ENCODE measurements at places on chromosomes 11 and 22.

GRCh38 chr22:48722661-48723060 lies 1105.0 kb downstream of the BRD1 start:
- no peak for DNase-seq

DNA sequence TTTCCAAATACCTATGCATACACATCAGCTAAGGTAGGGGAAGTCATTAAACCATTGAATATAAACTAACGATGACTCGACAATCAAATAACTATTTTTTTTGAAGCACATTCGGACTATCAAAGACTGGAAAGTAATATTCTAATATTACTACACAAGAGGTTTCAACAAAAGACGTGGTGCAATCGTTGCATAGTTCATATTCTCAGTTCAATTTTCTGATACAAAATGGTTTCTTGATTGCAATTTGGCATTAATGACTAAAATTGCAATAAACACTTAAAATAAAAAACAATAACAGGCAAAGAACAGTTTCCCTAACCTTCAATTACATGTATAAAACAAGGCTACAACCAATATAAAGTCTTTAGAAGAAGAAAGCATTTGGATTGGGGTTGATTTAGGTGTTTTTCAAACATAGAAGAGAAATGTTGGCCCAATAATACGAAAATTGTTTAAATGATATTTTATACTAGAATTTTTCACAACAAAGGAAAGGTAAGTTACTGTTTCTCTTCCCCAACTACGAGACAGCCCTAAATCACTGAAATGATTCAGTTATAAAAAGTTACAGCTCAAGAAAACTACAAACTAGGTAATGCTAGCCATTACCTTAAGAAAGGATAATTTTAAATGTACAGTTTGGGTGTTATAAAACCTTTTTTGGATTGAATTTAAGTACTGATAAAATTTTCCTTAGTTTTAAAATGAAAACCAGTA lies 17.6 kb downstream of the BLID start:
- no peak for DNase-seq

GRCh38 chr11:44944181-44944852 lies 6.4 kb downstream of the TP53I11 start:
- no peak for DNase-seq

GRCh38 chr11:80925321-80925720 lies 1484.5 kb upstream of the TENM4 start:
- DNase-seq = no peak

DNA sequence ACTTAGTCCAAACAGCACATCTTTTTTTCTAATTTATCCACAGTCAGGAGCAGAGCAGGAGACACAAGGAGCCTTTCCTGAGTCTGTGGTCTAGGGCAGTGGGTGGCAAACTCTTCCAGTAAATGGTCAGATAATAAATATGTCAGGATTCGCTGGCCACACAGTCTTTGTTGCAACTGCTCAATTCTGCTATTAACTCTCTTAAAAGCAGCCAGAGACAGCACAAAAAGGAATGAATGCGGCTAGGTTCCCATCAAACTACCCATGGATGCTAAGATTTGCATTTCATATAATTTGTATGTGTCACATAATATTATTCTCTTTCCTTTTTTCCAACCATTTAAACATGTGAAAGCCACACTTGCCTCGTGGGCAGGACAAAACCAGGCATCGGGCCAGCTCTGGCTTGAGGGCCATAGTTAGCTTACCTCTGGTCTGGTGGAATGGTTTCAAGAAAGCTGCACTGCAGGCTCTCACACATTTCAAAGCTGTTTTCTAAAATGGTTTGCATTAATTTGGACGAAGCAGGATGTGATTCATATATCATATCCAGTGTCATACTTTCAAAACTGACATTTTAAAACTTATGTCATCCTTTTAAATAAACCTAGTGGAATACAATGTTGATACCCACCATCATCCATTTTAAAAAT lies 64.7 kb upstream of the CD5 start:
- DNase-seq = no peak

DNA sequence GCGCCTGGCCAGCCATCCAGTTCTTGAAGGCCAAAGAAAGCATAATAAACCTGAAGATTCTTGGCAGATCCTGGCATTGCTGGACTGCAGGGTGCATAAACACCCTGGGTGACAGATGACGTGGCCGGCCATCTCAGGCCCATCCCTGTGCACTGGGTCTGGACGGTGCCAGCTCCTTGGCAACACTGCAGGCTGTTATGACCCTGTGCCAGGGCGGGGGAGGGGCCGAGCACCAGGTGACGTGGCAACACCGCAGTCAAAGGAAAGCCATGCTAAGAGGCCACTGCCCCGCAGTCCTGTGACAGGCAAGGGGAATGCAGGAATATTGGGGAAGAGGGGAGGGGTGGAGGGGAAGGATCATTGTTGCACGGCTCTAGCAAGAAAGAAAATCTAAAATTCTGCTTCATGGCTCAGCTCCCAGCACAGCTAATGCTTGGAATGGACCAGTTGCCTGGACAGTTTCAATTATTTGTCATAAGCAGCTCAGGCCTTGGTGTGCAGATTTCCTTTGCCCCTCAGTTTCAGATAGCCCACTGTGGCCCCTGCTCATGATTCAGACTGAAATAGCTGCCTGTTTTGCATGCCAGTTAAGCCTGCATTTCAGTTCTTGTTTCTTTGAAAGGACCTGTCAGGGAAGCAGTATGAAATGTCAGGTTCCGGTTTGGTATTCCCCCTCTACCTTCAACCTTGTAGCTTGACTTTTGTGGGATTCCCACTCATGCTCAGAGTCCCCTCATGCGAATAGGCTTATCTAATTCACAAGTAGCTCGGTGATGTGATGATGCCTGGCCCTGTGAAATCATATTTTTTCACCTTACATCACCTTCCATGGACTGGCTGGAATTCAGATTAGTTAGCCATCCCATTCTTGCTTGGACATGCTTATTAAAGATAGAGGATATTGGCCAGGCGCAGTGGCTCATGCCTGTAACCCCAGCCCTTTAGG lies 29.7 kb upstream of the DDX6 start:
- no peak for DNase-seq

DNA sequence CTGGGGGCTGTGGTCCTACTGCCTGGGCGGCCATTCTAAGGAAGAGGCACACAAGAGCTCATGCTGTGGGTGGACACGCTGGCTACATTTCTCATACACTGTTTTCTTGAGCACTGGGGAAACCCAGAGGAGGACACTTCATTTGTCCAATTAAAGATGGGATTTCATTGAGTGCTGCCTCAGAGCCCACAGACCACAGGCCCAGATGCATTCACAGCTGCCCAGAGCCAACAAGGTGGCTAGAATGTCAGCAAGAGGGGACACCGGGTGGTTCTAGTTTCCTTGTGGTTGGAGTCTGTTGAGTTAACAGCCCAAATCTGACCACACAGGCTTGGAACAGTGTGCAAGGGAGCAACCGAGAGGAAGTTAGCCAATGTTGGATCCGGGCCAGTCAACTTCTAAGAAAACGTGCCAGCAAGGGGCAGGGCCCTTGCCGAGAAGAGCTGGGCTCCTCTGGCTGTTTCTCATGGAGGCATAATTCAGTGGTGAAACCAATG lies 35.0 kb upstream of the SORL1 start:
- DNase-seq = peak; percentile 100

DNA sequence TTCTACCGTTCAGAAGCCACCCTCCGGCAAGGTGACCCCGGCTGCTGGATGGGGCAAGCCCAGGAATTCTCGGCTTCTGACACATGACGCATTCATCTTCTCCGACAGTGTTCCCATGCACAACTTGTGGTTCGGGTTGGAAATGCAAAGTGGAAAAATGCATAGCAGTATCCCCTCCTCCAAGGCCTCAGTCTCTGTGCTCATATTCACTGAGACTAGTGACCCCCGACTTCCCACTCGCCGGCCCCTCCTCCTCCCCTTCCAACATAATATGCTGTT lies 70.0 kb upstream of the NTM start:
- DNase-seq = no peak

GRCh38 chr11:126328001-126328390 lies 24.1 kb downstream of the DCPS start:
- no peak for DNase-seq

- no peak for DNase-seq
Measured at GRCh38 chr22:27210111-27210730, 552.8 kb downstream of the MIAT start.

GRCh38 chr11:78425399-78426070 lies 7.9 kb upstream of the GAB2 start:
- no peak for DNase-seq

DNA sequence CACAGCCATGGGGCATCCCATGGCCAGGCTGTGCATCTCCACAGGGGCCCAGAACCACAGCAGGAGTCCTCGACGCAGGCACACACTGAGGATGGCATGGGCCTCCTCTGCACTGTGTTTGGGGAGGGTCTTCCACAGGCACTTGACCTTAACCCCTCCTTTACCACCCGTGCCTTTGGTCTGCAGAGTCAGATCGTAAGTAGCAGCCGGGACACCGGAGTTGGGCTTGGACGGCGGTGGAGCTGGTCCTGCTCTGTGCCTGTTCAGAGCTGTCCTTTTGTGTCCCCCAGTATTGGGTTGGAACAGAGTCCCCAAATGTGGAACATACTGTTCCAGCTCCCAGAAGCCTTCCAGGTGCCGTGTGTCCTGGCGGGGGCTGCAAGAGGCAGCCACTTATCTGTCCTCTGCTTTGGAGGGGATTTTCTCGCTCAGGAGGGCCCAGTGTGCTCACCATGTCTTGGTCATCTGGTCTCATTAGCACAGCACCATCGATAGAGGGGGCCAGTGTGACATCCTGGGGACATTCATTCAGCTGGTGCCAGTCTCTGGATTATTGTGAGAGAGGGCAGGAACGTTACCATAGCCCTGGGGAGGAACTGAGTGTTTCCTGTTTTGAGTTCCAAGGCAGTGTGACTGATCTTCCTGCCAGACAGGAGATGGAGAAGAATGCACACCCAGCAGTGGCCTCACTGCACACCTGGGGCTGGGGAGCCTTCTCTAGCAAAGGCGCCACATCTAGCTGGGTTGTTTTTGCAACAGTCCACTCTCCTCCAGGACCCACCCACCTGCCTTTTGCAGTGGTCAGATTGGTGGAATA lies 12.4 kb downstream of the CRELD2 start:
- peak; percentile 91 for DNase-seq

DNA sequence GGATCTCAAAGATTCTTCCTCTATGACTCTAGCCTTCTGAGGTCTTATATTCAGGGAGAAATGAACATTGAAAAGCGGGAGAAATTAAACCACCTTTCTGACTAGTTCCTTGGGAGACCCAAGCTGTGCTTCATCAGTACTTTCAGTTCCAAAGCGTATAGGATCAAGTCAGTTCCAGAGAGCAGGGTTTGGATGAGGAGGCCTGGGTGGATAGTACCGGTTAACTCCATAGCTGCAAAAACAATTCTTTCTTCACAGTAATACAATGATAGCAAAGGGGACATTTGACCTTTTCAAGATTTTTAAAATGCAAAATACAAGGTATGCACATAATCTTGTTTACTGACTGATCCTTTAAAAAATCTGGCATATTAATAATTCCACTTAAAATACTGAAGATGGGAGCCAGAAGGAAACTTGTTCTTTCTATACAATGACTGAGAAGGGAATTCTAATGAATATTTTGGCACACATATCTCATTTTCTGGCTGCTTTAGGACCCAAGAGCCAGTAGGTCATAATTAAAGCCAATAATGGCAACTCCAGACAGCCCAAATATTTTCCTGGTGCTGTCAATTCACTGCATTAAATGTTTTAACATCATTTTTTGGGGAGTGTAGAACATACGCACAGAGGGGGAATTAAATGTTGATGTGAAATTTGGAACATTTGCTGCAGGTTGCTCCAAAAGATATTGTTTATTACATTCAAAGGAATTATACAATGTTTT lies 16.0 kb downstream of the ADM start:
- DNase-seq = no peak

DNA sequence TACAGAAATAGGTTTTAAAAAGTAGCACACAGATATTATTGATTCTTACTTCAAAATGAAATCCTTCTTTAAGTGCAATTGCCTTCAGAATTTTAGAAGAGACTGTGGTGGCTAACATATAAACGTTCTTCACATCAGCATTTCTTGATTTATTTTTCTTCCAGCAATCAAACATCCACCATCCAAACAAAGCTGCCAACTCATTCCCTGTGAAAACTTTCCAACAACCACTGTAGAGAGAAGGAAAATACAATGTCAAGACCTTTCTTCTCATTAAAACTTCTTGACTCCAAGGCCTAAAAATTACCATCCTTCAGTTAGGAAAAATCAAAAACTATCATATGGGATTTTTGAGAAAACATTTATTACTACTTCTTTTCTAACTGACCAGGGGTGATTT lies 34.0 kb upstream of the P4HA3 start:
- no peak for DNase-seq

GRCh38 chr11:134358856-134359490 lies 27.2 kb downstream of the GLB1L2 start:
- DNase-seq = no peak

DNA sequence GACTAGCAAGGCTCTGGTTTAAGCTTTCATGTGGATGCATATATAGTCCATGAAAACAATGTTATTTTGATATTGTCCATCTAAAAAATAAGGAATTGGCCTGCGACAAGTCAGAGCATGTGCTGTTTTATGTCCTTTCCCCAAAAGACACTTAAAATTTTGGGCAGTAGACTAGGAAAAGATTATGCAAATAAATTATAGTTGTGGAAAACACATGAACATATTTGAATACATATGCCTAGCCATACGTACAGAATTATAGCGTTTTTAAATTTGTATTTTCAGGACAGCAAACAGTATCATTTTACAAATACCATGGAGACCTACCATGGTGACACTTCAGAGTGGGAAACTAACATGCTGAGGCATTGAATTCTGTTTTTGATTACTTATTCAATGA lies 113.8 kb upstream of the SLC5A12 start:
- DNase-seq = no peak

GRCh38 chr22:36405671-36406538 lies 18.1 kb upstream of the MYH9 start:
- peak; percentile 100 for DNase-seq

DNA sequence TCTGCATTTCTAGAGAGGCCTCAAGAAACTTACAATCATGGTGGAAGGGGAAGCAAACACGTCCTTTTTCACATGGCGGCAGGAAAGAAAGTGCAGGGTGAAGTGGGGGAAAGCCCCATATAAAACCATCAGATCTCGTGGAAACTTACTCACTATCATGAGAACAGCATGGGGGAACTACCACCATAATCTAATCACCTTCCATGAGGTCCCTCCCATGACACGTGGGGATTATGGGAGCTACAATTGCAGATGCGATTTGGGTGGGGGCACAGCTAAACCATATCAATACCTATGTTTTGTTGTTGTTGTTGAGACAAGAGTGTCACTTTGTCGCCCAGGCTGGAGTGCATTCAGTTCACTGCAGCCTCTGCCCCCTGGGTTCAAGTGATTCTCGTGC lies 29.9 kb downstream of the SFI1 start:
- DNase-seq = no peak

DNA sequence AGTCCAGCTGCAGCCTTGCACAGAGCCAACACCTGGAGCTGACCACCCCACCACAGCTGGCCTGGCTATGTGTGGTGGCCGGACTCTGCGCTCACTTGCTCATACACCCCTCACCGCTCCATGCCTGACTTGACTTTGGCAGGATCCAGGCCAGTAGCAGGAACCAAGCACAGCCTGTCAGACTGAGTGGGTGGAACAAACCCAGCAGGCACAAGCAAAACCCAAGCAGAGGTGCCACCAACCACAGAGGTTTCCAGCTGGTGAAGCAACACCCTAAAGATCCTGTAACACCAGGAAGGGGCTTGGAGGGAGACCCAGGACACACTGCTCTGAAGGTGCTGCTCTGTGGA lies 44.9 kb upstream of the WNT11 start:
- DNase-seq = peak; percentile 72

- DNase-seq = no peak
Measured at GRCh38 chr22:37316875-37317371, 34.6 kb downstream of the CYTH4 start.

- DNase-seq = no peak
Measured at GRCh38 chr11:118744046-118744445, 46.9 kb downstream of the DDX6 start.

GRCh38 chr22:46574993-46575910 lies 37.8 kb upstream of the CELSR1 start:
- no peak for DNase-seq

All from HL-60 (cell line).